ENCODE measurements at places on chromosomes 7 and 10.

DNA sequence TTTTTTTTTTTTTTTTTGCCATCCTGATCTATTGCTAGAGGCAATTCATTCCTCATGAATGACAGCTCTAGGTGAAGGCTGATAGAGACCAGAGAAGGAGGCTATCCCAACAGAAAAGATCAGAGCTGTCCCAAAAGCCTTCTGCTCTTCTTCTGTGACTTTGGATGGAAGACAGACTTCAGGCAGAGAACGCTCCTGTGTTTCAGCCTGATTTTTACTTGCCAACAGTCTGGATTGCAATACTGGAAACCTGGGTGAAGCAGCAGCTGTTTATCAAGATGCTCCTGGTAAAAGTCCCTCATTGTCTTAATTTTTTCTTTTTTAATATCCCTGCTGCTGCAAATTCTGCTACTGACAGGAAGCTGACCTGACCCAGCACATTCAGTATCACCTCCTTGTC, 219.5 kb downstream of the CCDC3 start:
- no peak overlapping the region for H3K4me3 ChIP-seq
- H3K36me3 ChIP-seq = no peaks in the 10 kb centered on the region
- H3K27me3 ChIP-seq = no peaks in the 10 kb centered on the region
- DNase-seq = no peak
- no peak overlapping the region for H3K27ac ChIP-seq
- H3K4me1 ChIP-seq = peaks cover 6% of the 10 kb centered on the region

DNA sequence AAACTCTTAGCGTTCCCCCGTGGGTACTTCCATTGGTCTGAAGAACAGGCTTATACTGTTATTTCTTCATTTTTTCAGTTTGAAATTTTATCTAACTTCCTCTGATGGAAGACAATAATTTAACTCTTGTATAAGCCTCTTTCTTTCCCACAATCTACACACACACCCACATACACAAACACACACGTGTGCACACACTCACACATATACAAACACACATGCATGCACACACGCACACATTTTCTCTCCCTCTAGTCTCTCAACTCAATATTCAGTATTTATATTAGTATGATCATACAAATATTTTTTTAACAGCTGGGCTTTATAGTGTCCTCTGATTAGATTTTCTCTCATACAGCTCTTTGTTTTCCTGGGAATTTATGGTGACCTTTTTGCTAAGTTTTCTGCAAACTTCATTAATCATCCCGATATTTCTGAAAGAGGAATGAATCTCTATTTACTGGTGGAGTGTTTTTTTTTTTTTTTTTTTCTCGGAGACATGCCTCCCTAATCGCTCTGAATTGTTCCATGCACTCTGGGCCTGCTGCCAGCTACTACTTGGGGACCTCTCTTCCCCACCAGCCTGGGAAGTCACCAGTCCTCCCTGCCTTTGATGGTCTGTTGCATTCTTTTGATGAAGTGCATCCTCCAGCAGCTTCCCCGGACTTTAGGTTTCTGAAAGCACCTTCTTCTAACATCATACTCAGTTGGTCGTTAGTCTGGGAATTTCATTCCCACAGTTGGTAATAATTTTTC, 75.5 kb downstream of the ZNF777 start:
- no peaks in the 10 kb centered on the region for H3K36me3 ChIP-seq
- peaks cover 72% of the 10 kb centered on the region for H3K27me3 ChIP-seq
- H3K4me3 ChIP-seq = no peak overlapping the region
- no peak overlapping the region for H3K27ac ChIP-seq
- no peak for DNase-seq
- H3K4me1 ChIP-seq = no peaks in the 10 kb centered on the region

- peaks cover 14% of the 10 kb centered on the region for H3K4me1 ChIP-seq
- H3K27me3 ChIP-seq = no peaks in the 10 kb centered on the region
- DNase-seq = no peak
- peak overlapping the region; percentile 60 for H3K27ac ChIP-seq
These were observed 55.9 kb downstream of the TRRAP start for GRCh38 chr7:98934267-98934666.

- no peaks in the 10 kb centered on the region for H3K4me1 ChIP-seq
- DNase-seq = no peak
- no peak overlapping the region for H3K27ac ChIP-seq
- peaks cover 3% of the 10 kb centered on the region for H3K36me3 ChIP-seq
- no peak overlapping the region for H3K4me3 ChIP-seq
- no peaks in the 10 kb centered on the region for H3K27me3 ChIP-seq
These were observed 393.3 kb upstream of the AUTS2 start for GRCh38 chr7:69204943-69205342.

GRCh38 chr7:15558756-15559155, 3.1 kb downstream of the AGMO start:
- no peak for DNase-seq
- H3K36me3 ChIP-seq = no peaks in the 10 kb centered on the region

DNA sequence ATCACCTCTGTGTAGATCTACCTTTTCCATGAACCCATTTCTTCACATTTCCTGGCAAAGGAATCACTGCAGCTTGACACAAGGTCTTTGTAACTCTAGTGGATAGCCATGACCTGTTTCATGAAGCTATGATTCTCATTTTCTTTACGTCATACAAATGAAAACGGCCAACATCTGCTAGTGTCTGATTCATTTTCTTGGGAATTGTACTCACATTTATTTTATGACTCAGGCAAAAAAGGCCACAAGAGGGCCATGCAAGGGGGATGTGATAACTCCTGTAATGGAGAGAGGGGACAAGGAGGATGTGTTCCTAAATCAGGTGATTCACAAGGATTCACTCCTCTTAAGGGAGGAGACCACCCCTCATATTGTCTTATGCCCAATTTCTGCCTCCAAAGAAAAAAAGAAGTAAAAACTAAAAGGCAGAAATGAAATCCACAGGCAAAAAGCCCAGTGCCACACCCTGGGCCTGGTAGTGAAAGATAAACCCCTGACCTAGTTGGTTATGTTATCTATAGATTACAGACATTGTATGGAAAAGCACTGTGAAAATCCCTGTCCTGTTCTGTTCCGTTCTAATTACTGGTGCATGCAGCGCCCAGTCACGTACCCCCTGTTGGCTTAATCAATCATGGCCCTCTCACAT, 249.9 kb downstream of the IPMK start:
- no peak overlapping the region for H3K4me3 ChIP-seq
- no peak overlapping the region for H3K27ac ChIP-seq
- no peaks in the 10 kb centered on the region for H3K27me3 ChIP-seq
- no peak for DNase-seq

GRCh38 chr7:106216923-106217542, 67.8 kb downstream of the NAMPT start:
- no peak for DNase-seq
- peaks cover 41% of the 10 kb centered on the region for H3K27me3 ChIP-seq
- H3K27ac ChIP-seq = no peak overlapping the region

DNA sequence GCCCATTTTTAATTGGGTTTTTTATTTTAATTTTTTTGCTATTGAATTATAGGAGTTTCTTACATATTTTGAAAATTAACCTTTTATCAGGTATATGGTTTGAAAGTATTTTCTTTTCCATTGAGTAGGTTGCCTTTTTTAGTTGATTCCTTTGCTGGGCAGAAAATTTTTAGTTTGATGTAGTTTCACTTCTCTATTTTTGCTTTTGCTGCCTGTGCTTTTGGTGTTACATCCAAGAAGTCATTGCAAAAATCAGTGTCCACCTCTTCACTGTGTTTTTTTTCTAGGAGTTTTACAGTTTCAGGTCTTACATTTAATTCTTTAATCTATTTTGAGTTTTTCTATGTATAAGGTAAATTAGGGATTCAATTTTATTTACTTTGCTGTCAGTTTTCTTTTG, 129.8 kb upstream of the FERD3L start:
- no peak for DNase-seq
- H3K36me3 ChIP-seq = peaks cover 5% of the 10 kb centered on the region
- no peak overlapping the region for H3K27ac ChIP-seq
- no peaks in the 10 kb centered on the region for H3K4me1 ChIP-seq

- H3K27ac ChIP-seq = no peak overlapping the region
- DNase-seq = no peak
- peaks cover 4% of the 10 kb centered on the region for H3K4me1 ChIP-seq
- H3K27me3 ChIP-seq = peaks cover 10% of the 10 kb centered on the region
- H3K36me3 ChIP-seq = no peaks in the 10 kb centered on the region
These were observed 254.7 kb downstream of the STK31 start for GRCh38 chr7:23964715-23965114.

DNA sequence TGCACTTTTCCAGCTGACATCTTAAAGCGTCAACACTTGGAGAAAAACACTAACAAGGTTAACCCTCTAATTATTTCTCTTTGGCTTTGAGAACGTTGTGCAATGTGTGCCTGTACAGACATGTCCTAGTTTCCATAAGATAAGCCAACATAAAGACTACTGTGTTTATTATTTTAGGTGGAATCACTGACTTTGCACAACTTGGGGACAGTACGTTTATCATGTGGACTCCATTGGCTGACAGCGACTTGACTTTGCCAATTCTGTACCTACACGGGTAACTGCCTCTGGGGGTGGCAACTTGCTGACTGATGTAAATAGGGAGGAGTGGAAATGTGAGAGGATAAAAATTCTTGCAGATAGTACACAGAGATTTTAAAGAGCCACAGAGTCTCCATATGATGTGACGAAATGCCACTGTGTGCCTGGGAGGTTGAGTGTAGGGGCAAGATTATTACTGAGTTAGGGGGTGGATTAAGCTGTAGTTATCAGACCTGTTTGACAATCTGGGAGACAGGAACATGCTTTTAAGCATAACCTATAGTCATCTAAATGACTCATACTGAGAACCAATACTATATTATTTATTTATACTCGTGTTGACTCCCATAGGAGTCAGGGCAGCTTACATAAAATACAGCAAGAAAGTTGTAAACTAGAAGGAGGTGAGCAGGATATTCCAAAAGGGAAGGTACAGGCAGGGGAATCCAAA, 21.0 kb downstream of the SLC13A4 start:
- peaks cover 7% of the 10 kb centered on the region for H3K4me1 ChIP-seq
- no peak overlapping the region for H3K27ac ChIP-seq
- no peaks in the 10 kb centered on the region for H3K36me3 ChIP-seq
- DNase-seq = no peak
